NCI-H2029 treated with DMSO at 0.1 percent for 48 hours (cell line): ENCODE measurements at places on chromosomes 3 and 15.

DNA sequence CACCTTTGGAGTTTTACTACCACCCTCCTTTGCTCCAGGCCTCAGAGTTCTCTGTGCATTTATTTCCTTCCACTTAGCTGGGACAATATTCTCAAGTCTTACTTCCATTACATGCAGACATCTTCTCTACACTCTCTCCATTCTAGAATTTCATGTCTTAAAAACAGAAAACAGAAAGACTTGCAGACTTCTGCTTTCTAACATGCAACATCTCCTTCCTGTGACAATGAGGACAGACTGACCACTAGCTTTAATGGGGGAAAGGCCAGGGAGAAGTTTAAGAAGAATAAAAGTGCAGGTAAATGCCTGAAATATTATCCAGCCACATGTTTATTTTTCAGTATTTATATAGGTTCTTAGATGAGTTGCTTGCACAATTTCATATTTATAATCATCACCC lies 17.1 kb upstream of the CSTA start:
- no peak for DNase-seq

DNA sequence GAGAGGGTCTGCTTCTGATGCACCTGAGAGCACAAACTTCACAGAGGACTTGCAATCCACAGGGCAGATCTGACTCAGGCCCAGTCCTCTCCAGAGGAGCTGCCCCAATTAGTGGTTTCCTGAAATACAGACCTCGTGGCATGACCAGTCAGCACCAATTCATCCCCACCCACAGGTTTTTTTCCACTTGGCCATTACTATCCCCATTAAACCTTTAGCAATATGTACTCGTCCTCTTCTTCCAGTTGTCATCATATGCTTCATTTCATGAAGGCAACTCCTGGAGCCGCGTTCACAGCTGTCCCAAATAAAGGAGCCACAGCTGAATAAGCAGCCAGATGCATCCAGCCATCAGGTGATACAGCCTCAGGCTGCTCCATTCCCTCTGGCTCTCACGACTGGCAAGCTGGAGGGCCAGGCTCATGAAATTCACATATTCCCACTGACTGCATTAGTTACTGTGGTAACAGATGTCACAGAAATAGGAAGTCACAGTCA lies 163.1 kb downstream of the FMN1 start:
- DNase-seq = no peak

- DNase-seq = no peak
Measured at GRCh38 chr3:156187146-156187769, 66.9 kb downstream of the KCNAB1 start.

DNA sequence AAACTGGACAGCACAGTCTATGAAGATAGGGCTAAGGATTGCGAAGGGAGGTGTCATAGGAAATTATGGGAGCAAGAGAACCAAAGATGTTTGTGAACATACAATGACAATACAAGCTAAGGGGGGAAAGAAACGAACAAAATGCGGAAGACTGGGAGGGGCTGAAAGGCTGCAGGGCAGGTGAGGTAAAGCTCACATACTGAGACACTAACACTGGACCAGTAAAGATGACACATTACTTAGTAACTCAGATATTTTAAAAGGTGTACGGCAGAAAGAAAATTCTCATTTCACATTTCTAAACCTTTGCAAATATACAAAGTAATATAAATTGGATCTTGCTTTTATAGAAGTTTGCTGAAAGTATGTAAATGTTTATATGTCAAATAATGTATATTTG lies 10.1 kb downstream of the CLDND1 start:
- no peak for DNase-seq

- DNase-seq = no peak
Measured at GRCh38 chr3:188286087-188286513, 132.1 kb downstream of the LPP start.
